ENCODE measurements at places on chromosomes 5 and 9.

DNA sequence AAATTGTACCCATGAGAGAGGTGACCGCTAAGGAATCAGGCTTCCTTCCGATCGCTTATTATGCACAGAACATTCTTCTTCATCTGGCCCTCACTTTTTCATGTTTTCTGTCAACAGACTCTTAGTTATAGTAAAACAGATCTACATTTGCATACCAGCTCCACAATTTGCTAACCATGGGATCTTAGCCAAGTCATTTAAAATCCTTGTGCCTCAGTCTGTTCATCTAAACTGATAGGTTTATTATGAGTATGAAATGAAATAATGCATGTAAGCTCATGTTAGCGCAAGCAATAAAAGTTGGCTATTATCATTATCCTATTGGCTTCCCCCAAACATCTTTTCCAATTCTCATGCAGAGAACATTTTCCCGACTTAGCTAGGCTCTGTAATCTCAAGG lies 42.3 kb downstream of the FGF1 start:
- DNase-seq, result no peak

- DNase-seq, result no peak
Observed at GRCh38 chr9:93674580-93675335, 98.4 kb downstream of the PHF2 start.

- DNase-seq, result no peak
Observed at GRCh38 chr5:146962801-146963355, 84.3 kb upstream of the PPP2R2B start.

DNA sequence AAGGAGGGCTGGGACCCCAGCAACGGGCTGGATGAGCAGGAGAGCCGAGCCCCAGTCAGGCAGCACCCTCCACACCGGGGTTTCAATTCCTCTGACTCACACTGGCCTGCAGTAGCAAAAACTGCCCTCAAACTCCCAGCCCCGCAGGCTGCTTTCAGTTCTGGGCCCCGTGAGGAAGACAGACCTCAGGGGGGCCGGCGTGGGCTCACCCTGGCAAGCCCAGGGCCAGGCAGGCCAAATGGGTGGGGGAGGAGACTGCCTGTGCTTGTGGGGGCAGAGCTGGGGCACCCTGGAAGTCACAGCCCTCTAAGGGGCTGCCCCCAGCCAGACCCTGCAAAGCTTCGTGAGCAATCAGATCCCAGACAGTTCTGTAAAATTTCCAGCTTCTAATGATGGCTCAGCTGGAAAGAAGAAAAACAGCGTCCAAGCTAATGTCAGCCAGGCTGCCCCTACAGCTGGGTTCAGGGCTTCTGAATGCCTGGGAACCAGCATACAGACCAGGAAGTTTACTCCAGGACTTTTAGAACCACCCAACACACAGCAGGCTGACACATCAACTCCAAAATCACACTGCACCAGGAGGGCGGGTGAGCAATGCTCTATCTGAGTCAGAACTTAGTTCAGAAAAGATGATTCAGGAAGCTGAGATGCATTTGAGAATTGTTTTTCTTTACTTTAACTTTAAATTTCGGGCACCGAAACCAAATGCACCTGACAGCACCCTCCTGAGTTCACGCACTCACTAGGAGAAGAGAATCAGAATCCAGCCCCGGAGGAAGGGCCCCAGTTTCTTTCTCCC lies 34.7 kb downstream of the LPCAT1 start:
- no peak for DNase-seq

- no peak for DNase-seq
Observed at GRCh38 chr9:15127831-15128230, 179.2 kb downstream of the TTC39B start.
